Right cardiac atrium (tissue), 5 donors: ENCODE measurements at places on chromosomes 1 and 21. TPM values are rescaled to one million over a fixed set of nuclear protein-coding genes. Genes with fewer than 3 reads are reported as not detected.
A peak's percentile ranks its signal among the peaks of the same experiment; 100 is the strongest.

Gene PTPRU
- polyA plus RNA-seq: 24.6 TPM

Gene SPATA21
- polyA plus RNA-seq: 0.23 TPM

Gene RAP1A
- 110 TPM for polyA plus RNA-seq

Gene CC2D1B
- 13.1 TPM for polyA plus RNA-seq

Gene KDM5B
- polyA plus RNA-seq: 7.4 TPM

Gene CD48
- polyA plus RNA-seq: 0.93 TPM

Gene PRELP
- polyA plus RNA-seq: 61.9 TPM

DNA sequence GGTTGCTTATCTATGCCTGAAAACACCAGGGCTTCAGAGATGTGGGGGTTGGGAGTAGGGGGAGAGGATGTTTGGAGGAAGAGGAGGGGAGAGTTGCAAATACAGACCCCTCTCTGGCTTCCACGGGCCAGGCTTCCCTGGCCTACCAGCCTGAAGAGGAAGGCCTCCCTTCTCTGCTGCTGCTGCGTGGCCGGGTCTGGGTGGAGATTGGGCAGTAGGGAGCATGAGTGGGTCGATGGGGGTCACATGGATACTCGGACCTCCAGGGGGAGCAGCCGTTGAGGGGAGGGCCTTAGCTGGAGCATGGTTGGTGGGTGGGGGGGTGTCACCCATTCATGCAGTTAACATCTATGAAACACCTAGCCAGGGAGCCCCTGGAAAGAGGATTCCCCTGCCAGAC is 1.5 kb downstream of the RORC start:
- DNase-seq: no peak

DNA sequence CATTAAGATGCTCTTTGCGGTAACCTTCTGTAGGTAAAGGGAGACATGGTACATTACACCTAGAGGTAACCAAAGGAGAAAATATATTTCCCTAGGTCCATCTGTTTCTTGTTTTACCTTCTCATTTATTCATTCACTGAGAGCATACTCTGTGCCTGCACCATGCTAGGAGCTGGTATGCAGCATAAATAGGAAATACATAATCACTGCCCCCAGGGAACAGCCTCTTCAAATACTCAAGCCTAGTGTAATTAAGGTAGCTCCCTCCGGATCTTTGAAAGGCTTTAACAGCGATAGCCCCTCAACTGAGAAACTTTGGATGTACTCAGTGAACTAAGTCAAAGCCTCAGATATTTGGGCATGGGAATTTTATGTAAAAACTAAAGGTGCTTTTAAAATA is 123.6 kb downstream of the GABPA start:
- DNase-seq: no peak

DNA sequence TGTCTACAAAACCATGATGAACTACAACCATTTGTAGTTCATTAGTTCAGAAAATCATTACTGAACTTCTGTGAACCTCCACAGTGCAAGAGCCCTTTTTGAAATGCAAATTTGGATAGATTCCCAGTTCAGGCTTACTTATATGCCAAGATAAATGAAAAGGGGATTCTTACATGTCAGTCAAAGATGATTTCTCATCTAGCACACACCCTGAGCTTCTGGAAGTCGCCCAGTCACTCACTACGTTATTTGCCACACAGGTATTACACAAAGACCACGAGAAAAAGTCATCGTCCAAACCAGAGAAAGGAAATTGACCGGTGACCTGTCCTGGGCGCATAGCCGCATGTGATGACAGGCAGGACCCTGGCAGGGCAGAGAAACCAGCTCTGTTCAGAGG is 41.8 kb downstream of the ETS2 start:
- no peak for DNase-seq

DNA sequence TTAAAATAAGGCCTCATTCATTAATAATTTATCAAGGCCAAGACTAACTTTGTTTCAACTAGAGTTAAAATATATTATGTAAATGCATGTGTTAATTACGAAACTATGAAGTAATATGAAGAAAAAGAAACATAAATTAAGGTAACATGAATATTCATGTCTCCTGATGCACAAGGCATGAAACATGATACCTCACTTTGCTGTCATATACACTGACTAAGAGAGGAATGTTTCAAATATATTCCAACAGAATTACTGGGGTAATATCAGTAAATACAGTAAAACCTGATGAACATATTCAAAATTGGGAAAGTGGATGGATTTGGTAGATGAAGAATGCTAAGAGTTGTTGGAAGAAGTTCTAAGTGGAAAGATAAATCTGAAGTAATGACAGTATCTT is 274.6 kb downstream of the LRRC7 start:
- no peak for DNase-seq

GRCh38 chr1:27719286-27720251 is 6.2 kb upstream of the FAM76A start:
- DNase-seq: no peak

DNA sequence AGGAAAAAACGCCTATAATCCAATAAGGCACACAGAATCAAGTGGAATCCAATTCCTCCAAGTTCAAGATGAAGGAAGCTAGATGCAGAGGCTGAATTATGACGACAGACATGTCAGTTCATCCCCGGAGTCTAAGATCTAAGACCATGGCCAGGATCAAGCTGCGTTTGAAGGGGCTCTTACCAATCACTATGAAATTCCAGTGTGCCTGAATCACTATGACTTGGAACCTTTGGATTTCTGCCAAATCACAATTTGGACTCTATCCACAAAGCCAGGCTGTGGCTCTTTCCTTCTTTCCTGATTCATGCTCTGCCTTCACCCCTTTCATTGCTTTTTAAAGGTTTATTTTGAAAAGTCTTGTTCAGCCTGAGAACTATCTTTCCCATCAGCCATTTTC is 17.1 kb downstream of the OLIG2 start:
- no peak for DNase-seq

GRCh38 chr1:19650416-19651140 is 6.5 kb downstream of the NBL1 start:
- DNase-seq: peak; percentile 70

GRCh38 chr21:45596704-45597318 is 46.7 kb upstream of the PCBP3 start:
- peak; percentile 86 for DNase-seq

DNA sequence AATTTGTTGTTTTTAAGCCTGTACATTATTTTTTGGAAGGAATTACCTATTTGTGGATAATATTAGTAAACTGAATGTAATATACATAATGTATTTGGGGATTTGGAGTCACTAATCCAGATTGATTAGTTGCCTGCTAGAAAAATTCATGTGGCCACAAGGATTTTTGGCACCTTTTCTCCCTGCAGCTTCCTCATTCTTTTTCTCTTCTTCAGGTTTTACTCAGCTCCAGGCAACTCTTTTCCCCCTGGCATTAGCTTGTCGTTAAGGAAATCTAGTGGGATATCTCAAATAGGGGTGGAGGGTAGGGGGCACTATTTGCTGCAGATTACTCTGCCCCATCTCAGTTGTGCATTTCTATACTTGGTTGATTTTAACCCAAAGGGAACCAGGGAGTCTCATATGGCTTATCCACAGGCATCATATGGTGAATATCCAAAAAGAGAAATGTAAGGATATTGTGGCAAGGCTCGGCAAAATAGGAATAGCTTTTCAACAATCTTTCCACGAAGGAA is 203.1 kb downstream of the NFIA start:
- DNase-seq: no peak

- no peak for DNase-seq
Observed at GRCh38 chr1:70767377-70767776, 280.2 kb downstream of the PTGER3 start.

- no peak for DNase-seq
Observed at GRCh38 chr1:8839990-8840389, 22.6 kb upstream of the RERE start.

GRCh38 chr1:235063068-235063765 is 65.4 kb downstream of the TOMM20 start:
- DNase-seq: no peak

DNA sequence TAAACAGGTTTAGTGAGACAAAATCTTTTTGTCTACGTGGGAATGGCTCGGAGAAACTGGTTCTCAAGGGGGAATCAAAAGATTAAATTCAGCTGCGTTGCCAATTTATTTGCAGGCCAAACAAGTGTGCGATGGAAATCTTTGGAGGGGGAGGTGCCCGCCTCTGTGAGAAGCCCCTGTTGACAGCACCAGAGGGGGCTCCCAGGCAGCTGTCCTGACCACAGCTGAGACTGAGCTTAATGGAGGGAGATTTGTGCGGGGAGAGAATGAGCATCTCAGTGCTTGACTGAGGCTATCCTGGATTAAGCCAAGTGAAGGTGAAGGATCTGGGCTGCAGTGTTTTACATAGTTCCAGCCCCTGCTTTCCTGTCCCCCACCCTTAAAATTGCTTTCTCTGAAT is 169.7 kb downstream of the ATG4C start:
- DNase-seq: no peak

DNA sequence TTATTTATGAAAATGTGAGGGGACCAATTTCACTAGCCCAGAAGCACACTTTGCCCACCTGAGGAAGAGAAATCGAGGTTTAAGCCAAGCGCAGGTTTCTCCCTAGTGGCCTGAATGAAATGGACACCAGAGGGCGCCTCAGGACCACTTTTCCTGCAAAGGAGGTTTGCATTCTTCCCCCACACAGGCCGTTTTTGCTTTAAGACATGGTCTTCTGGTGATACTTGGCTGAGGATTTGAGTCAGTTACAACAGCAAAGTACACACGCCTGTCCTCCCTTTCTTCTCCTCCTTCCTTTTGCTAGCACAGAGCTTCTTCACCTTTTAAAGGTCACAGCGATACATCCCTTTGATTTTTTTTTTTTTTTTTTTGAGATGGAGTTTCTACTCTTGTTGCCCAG is 5.4 kb downstream of the PLA2G2E start:
- peak; percentile 93 for DNase-seq

- DNase-seq: no peak
Observed at GRCh38 chr1:4416189-4416588, 238.2 kb upstream of the AJAP1 start.

DNA sequence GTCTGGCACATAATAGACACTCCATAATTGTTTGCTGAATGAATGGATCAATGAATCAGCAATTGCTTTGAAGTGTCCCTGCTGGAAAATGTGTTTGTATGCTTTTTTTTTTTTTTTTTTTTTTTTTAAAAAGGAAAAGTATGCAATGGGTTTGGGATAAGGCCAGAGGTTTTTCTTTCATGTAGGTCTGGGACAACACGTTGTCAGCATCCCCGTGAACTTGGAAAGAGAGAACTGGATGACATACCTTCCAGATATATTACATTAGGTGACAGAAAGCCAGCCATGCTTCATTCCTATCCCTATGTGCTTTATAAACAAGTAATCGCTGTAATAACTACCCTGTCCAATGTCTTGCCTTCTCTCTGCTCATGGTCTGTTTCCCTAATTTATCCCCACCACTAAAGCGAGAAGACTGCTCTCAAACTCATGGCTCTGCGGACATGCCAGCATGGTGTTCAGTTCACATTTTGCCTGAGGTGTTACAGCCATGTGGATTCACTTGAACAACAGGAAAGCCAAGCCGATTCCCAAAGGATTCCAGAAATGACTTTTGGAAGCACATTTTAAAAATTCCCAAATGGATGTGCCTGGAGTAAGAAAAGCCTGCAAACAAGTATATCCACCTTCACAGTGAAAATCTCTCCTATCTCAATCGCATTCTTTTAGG is 34.8 kb upstream of the GREM2 start:
- DNase-seq: no peak

DNA sequence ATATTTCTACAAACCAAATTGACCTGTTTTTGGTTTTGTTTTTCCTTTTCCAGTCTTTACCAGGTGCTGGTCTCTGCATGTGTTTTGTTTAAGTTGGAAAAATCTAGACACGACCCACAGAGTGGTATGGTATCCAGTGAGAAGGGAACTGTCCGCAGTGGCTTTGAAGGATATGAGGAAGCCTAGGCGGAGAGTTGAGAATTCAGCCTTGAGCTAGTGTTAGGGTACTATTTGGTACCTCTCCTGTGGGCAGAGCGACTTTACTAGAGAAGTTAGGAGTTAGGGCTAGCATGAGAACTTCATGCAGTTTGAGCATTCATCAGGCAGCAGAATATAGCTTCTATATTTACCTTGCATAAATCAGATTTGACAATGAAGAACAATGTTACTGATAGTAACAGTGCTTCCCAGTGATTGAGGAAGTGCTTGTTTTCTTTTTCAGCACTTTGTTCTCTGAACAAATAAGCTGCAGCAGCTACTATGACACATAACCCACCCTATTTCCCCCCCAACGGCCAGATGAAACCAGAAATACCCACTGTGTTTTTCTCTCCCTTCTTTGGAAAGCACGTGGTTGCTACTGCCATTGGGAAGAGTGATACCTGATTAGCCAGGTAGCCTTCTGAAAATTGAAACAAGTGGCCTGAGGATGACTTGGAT is 19.0 kb downstream of the MRPS6 start:
- no peak for DNase-seq

DNA sequence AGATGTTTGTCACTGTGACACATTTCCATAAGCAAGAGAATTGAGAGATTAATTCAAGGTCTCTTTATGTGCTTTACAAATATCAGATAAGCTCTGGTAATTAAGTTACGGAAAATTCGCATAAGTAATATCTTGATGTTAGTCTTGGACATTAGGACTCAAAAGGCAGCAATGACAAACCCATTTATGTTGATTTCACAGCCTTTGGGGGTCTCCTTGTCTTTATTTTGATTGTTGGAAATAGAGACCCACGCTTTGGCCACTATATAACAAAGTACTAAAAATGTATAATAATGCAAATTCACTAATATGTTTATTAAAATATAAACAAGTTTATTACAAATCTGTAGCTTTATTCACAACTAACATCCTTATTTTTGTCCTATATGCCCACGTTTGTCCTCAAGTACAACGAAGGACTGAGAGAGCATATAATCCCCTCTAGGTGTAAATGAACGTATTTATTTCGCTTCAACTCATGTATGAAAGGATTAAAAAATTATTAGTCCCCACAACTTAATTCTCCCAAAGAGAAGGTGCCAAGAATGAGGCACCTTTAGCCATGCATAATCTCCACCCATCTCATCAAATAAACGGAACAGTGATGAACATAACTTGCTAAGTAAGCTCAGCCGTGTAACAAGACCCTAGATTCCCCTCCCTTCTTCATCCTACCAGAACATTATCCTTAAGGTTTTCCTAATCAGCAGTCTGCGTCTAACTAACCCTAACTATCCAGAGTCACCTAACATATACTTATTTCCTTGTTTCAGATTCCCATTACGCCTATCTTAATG is 1.6 kb upstream of the LAMC1 start:
- DNase-seq: no peak

GRCh38 chr1:10187026-10187334 is 23.4 kb upstream of the KIF1B start:
- DNase-seq: no peak

- no peak for DNase-seq
Observed at GRCh38 chr21:38852278-38852677, 46.5 kb downstream of the ETS2 start.

- no peak for DNase-seq
Observed at GRCh38 chr1:116488071-116488470, 82.8 kb downstream of the CD58 start.

GRCh38 chr1:212142883-212143530 is 107.5 kb downstream of the DTL start:
- no peak for DNase-seq

GRCh38 chr1:108692724-108693655 is 880 bp downstream of the PRPF38B start:
- DNase-seq: peak; percentile 66

- no peak for DNase-seq
Observed at GRCh38 chr1:185846672-185847444, 112.7 kb downstream of the HMCN1 start.

- DNase-seq: no peak
Observed at GRCh38 chr1:63626222-63626621, 33.0 kb downstream of the PGM1 start.

- no peak for DNase-seq
Observed at GRCh38 chr1:240813720-240814119, 201.8 kb upstream of the GREM2 start.

- DNase-seq: no peak
Observed at GRCh38 chr21:39350094-39351005, 1.5 kb upstream of the HMGN1 start.
